GM19239 (cell line): ENCODE measurements at places on chromosomes 7 and 10.

GRCh38 chr10:42959833-42960232, 117.0 kb upstream of the RET start:
- no peak for DNase-seq

DNA sequence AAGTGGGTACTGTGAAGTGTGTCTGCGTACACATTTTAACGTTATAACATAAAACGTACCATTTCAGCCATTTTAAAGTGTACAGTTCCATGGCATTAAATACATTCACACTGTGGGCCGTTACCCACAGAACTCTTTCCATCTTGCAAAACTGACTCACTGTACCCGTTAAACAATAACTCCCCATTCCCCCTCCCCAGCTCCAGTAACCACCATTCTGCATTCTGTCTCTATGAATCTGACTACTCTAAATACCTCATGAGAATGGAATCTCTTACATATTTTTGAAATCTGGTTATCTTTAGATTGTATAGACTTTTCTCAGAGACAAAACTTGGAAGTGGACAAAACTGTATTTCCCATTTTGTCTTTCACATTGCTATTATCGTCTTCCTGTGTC, 9.3 kb downstream of the ARL3 start:
- DNase-seq = no peak

GRCh38 chr7:153052206-153052605, 292.7 kb downstream of the ACTR3B start:
- DNase-seq = no peak

DNA sequence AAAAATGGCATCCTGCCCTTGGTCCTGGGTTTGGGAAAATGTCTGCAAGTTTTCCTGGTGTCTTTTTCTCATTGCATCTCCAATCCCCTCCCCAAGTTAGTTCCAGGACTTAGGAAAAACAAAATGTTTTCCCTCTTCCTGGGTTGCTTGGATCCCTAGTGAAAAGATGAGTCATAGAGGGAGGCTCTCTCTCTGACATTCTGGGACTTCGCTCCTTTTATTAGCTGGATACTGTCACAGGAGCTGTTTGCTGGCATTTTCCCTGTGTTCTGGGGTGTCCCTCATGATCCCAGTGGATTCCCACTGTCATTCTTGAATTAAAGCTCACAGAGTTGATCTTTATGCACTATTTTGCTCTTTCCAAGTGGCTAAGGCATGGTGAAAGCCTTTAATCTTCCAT, 316.4 kb upstream of the MBL2 start:
- DNase-seq = no peak

DNA sequence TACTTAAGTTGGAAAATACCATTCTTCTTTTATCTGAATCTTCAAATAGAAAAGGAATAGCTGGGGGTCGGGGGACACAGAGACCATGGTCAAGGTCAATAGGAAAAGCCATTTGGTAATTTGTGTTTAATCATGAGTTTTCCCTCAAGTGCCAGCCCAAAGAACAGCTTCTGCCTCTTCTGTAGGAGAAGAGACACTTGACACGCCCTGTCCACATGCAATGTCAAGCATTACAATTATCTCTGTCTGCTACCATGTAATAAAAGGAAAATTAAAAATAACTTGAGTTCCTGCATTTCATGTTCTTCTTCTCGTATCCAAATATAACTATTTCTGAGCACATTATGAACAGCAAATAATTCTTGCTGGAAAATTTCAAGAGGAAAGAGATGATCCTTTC, 241.7 kb downstream of the IPMK start:
- DNase-seq = no peak

DNA sequence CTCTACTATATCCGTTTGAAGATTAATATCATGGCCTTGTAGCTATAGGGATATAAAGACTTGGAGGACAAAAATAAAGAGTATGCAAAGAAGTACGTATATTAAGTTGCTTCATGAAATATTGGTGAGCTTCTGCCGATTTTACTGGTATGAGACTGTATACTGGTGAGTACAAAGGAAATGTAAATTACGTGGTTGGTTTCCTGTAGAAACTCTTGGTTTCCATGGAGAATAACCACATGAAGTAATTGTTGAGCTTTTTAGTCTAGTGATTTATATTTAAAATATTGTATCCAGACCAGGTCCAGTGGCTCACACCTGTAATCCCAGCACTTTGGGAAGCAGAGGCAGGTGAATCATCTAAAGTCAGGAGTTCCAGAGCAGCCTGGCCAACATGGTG, 32.2 kb upstream of the GLI3 start:
- no peak for DNase-seq

DNA sequence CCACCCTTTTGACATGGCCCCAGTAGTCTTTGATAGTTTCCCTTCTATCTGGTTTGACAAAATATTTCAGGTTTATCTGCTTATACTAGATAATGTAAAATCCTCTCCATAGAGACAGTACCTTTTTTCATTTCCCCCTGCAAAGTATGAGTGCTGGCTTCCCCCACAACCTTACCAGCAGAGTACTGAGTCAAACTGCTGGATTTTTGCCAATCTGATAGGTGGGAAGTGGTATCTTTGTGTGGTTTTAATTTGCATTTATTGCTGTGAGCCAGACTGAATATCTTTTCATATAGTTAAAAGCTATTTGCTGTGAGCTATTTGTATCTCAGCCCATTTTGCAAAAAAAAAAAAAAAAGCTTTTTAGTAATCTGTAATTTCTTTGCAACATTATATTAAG, 32.1 kb upstream of the HECTD2 start:
- no peak for DNase-seq

DNA sequence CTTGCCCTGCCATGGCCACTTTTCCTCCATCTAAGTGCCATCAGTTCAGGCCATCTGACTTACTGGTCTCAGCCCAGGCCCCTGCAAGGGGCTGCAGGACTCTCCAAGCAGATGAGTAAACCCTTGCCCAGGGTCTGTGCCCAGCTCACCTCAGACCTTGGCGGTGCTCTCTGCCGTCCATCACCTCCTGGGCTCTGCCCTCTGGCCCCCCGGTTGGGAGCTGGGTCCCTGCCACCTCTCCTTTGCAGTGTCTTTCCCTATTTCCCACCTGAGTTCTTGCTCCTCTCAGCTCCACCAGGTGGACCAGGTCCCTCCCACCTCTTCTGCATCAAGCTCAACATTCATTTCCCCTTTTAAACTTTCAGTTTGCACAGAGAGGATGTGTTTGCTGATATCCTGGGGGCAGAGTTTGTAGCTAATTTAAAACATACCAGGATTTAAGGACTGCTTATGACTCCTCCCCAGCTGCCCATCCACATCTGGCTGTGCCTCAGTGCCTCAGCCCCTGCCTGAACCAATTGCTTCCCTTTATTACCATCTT, 135.5 kb downstream of the SLIT1 start:
- no peak for DNase-seq

GRCh38 chr10:43336641-43337318, 34.7 kb upstream of the FXYD4 start:
- no peak for DNase-seq

DNA sequence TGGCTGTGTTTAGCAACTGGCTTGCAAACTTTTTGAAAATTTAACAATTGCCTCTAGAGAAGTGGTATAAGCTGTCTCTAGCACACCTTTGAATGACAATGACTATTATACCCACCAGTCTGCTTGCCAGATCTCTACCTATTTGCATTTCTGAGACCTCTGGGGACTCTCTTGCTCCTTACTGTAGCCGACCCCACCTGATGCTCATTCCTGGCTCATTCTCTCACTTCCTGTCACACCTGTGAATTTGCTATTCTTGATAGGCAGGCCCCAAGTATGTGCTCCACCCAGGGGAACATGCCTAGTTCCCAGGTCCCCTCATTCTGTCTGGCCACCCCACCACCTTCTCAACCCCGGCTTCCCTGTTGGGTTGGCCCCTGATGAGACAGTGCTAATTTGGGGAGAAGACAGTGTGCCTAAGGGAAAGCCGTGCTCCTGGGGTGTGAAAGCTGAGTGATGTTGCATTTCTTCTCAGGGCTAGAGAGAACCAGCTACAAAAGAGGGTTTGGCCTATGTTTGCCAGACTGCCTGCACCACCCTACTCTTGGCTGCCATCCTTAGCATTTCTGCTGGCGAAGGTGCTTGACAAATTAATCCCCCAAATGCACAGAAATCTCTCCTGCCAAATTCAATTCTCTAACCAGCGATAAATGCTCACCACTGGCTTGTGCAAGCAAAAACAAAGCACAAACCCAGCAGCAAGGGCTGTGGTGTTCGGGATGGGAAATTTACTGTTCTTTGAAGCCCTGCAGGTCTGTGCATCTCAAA, 138.2 kb downstream of the RPS24 start:
- DNase-seq = no peak

DNA sequence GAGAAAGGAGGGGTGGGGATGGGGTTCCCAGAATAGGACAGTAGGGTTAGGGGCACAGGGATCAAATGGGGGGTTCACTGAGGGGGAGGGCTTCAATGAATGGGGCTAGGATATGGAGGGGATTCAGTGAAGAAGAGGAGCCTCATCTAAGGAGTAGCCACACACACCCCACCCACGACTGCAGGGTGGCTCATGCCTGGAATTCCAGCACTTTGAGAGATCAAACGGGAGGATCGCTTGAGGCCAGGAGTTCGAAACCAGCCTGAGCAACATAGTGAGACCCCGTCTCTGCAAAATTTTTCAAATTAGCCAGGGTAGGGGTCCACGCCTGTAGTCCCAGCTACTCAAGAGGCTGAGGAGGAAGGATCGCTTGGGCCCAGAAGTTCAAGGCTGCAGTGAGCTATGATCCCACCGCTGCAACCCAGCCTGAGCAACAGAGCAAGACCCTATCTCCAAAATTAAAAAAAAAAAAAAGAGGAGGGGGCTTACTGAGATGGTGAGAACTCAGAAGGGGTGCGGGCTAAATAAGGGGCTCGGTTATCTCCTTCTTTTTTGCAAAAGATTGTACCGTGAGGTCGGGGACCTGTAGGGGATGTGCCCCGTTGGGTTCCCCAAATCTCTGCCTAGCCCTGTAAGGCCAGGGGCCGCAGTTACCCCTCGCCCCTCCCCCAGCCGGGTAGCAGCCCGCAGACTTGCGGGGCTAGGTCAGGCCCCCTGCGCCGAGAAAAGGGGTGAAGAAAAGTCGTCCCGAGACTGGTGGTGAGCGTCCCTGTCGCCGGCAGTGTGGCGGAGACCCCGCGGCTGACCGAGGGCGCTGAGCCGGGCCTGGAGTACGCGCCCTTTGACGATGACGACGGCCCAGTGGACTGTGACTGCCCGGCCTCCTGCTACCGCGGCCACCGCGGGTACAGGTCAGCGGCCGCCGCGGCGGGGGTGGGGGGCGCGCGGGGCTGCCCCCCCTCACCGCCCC, 43.1 kb upstream of the HSPB1 start:
- DNase-seq = no peak

GRCh38 chr10:113137941-113138685, 188.1 kb downstream of the TCF7L2 start:
- no peak for DNase-seq

DNA sequence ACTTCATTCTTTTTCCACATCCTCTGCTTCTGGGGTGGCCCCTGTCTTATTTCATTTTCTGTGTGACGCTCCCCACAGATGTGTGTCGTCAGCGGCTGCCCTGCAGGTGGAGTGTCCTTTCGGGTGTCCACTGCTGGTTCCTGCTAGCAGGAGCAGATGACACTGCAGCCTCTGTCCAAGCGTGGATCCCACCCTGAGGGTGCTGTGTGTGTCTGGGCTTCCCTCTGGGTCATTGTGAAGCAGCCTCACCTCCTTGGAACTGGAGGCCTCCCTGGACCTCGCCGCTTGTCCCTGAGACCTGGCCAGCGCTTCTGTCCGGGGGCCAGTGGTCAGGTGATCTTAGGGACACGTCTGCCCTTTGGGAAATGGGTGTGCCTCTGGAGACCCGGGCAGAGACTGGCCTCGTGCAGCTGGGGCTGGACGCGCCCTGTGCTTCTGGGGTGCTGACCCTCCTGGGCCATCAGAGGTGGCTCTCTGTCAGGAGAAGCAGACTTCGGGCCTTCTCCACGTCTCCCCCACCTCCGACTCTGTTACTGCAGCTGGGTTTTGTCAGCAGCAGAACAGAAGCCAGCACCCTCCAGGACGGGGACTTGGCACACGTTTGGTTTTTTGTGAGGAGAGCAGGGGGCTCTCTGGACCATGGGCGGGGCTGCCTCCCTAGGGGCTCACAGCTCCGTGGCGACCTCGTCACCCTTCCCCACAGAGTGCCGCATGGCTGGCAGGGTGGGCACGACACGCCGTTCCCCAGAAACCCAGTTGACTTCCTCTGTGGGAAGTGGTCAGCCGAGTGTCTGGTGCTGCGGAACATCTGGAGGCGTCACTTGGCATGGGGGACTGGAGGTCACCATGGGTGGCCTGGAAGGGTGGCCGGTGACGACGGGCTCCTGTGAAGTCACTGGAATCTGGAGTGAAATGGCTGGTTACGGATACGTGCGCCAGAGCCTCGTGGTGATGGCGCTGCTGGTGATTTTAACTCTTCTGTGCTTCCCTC, 48.4 kb downstream of the INPP5A start:
- DNase-seq = no peak

- DNase-seq = no peak
Observed at GRCh38 chr7:5689716-5690115, 91.7 kb downstream of the RNF216 start.

DNA sequence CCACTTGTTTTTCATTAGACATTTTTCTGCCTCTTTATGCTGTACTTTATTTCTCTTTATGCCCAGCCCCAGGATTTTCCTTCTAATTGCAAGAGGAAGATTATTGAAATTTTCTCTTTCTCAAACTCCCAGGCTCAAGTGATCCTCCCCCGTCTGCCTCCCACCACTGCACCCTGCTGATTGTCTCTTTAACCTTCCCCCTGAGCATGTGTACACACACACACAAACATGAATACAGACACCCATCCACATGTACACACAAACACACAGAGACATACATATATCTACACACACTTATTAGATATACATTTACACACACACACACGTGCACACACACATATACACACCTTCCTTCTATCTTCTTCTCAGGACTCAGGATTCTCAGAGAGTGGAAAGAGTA, 37.3 kb upstream of the MAP3K8 start:
- no peak for DNase-seq

DNA sequence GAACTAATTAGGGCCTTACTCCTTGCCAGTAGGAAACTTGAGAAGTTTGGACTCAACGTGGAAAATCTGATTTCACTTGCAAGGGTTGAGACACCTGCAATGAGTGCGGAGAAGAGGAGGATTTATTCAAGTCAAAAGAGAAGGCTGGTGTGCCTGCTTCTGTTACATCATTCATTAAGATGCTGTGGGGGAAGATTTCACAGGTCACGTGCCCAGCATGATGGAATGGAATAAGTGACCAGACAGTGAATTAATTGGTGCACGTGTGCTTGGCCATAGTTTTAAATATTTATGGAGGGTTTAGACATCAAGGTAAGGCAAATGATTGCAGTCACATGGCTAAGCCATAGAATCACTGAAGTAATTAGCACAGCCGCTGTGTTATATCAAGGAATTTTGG, 155.0 kb downstream of the C7orf25 start:
- no peak for DNase-seq

- DNase-seq = no peak
Observed at GRCh38 chr7:7529328-7529727, 6.3 kb downstream of the COL28A1 start.

GRCh38 chr7:79182283-79182682, 271.2 kb downstream of the MAGI2 start:
- DNase-seq = no peak

DNA sequence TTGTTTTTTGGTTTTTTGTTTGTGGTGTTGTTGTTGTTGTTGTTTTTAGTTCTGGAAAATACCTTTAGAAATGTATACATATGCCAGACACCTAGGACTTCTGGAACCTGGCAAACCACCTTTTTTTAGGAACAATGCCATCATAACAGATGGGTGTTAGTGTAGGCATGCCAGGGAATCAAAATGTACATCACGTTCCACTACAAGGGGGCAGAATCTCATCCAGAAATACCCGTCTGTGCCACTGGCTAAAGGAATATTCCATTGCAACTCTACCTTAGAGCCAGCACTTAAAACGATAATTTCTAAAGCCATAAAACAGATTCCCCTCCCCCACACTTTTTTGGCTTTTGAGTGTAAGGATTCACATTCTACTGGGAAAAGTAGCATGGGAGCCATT, 239.8 kb downstream of the ETV1 start:
- DNase-seq = no peak
